ENCODE measurements at places on chromosomes 3 and 15. TPM values are rescaled to one million over a fixed set of nuclear protein-coding genes. Genes with fewer than 3 reads are reported as not detected.

The CASR gene
- polyA plus RNA-seq: not detected

The HAPLN3 gene
- polyA plus RNA-seq: not detected

The FMN1 gene
- polyA plus RNA-seq: 0.83 TPM

The C3orf20 gene
- 0.01 TPM for polyA plus RNA-seq

The GOLGA8R gene
- polyA plus RNA-seq: not detected

The BCL2A1 gene
- 2.4 TPM for polyA plus RNA-seq

The EPHB1 gene
- 0.65 TPM for polyA plus RNA-seq

- H3K27ac ChIP-seq: no peak overlapping the region
- H3K4me1 ChIP-seq: peaks cover 3% of the 10 kb centered on the region
- no peaks in the 10 kb centered on the region for H3K27me3 ChIP-seq
- DNase-seq: no peak
- no peak overlapping the region for H3K4me3 ChIP-seq
- H3K36me3 ChIP-seq: no peaks in the 10 kb centered on the region
These were observed 165.2 kb upstream of the ROPN1 start for GRCh38 chr3:124156866-124157712.

GRCh38 chr3:59267021-59267420 is 217.2 kb upstream of the CFAP20DC start:
- no peaks in the 10 kb centered on the region for H3K27me3 ChIP-seq
- no peak overlapping the region for H3K4me3 ChIP-seq
- no peaks in the 10 kb centered on the region for H3K36me3 ChIP-seq
- DNase-seq: no peak

DNA sequence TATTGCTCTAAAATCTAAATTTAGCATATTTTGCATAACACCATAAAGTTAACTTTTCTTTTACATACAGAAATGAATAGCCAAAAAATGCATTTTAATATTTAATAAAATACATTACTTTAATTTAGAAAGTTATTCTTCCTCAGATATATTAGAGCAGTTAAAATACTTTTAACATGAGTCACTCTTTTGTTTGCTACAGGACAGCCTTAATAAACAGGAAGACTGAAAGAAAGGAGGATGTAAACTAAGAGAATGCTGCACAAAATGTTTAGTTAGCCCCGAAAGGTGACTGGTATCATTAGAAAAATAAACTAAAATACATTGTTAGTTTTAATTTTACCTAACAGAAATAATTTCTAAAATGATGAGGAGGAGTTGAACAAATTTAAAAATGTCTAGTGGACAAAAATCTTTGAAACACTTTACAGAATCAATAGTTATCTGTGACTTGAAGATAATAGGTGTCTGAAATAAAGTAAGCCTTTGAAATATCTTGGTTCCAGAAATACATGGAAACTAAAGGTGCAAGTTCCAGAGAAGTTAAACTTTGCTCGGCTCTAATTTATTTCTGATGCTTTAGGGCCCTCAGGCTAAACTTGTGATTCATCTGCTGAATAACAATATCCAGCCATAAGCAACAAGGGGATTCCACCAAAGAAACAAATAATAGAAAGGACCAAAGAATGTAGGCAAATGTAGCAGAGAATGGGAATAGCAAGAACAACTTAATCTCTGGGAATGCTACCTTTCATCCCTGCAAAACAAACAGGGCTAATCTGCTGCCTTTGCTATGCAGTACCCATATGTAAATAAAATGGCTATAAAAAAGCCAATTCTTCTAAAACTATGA is 138.3 kb upstream of the UBP1 start:
- no peaks in the 10 kb centered on the region for H3K27me3 ChIP-seq
- no peaks in the 10 kb centered on the region for H3K36me3 ChIP-seq
- peak; percentile 38 for DNase-seq

GRCh38 chr3:84960581-84960980 is 1.8 kb downstream of the CADM2 start:
- H3K4me1 ChIP-seq: no peaks in the 10 kb centered on the region
- no peaks in the 10 kb centered on the region for H3K36me3 ChIP-seq
- DNase-seq: no peak
- H3K4me3 ChIP-seq: peak overlapping the region; percentile 7
- H3K27ac ChIP-seq: no peak overlapping the region
- no peaks in the 10 kb centered on the region for H3K27me3 ChIP-seq

DNA sequence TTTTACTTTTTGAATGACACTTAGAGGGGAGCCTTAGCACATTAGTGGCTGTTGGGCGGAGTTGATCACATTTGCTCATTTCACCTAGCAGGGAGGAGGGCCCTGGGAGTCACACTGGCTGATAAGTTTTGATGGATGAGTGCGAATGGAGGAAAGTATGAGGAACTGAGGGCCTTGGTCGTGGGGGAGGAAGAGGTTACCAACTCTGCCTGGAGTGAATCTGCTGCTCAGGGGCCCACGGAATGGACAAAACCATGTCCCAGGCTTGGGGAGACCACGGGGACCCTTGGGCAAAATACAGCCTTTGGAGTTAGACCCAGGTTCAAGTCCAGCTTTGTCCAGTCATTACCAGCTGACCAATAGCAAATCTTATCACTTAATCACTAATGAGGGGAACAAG is 5.1 kb upstream of the FLNB start:
- peaks cover 25% of the 10 kb centered on the region for H3K4me1 ChIP-seq
- H3K4me3 ChIP-seq: no peak overlapping the region
- H3K27me3 ChIP-seq: no peaks in the 10 kb centered on the region
- no peaks in the 10 kb centered on the region for H3K36me3 ChIP-seq

DNA sequence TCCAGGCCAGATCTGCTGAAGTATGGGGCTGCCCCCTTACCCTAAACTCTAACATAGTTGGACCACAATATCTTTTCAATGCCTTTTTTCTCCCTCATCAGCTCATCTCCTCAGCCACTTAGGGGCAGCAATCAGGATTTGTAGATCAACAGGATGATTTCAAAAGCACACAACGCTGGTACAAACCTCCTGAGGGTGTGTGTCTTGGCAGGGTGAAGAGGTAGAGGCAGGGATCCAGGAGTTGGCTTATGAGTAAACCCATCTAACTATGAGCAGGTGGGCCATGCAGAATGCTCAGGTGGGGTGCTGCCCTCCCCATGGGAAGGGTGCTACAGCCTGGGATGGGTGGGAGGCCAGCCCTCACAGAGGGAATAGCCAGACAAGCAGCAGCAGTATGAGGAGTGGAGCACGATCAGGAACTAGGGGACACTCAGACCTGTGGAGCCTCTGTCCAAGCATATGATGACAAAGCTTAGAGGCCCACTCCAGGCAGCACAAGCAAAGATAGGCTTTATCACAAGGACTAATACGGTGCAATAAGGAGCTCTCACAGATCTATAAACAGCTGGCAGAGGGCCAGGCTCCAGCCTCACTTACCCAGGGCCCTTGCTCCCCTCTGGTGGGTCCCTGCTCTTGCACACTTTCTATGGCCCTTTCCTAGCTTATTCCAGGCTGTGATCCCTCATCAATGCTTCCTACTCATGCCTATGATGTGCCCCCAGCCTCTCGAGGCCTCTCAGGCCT is 32.2 kb downstream of the IL20RB start:
- H3K27ac ChIP-seq: no peak overlapping the region
- H3K36me3 ChIP-seq: no peaks in the 10 kb centered on the region
- H3K4me3 ChIP-seq: no peak overlapping the region
- H3K27me3 ChIP-seq: no peaks in the 10 kb centered on the region

DNA sequence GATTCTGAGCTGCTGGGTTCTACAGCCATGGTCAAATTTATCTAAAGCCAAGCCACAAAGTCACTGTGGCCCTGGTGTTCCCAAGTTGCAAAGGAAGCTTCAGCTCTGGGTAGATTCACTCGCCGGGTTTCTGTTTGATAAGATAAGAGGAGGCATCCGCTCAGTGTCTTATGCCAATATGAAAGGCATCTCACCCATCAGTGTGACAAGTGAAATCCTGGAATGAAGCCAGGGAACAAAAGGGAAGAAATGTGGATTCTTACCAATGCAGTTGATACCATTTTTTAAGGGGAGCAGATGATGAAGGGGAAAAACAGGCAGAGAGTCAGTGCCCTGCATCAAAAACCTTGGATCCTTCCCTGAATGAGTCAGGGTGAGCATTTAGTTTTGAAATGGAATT is 2.8 kb upstream of the CPNE4 start:
- no peaks in the 10 kb centered on the region for H3K36me3 ChIP-seq
- H3K27ac ChIP-seq: no peak overlapping the region
- H3K4me3 ChIP-seq: no peak overlapping the region
- DNase-seq: no peak
- H3K27me3 ChIP-seq: no peaks in the 10 kb centered on the region

DNA sequence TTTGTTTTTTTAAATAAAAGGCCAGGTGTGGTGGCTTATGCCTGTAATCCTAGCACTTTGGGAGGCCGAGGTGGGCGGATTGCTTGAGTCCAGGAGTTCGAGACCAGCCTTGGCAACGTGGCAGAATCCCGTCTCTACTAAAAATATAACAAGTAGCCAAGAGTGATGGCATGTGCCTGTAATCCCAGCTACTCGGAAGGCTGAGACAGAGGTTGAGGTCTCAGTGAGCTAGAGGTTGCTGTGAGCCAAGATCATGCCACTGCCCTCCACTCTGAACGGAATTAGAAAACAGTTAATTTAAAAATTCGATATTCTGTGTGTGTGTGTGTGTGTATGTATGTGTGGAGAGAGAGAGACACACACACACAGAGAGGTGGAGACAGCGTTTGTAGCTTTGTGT is 58.8 kb downstream of the TCF12 start:
- no peaks in the 10 kb centered on the region for H3K4me1 ChIP-seq
- DNase-seq: no peak
- no peak overlapping the region for H3K4me3 ChIP-seq
- no peaks in the 10 kb centered on the region for H3K36me3 ChIP-seq
- H3K27me3 ChIP-seq: no peaks in the 10 kb centered on the region

DNA sequence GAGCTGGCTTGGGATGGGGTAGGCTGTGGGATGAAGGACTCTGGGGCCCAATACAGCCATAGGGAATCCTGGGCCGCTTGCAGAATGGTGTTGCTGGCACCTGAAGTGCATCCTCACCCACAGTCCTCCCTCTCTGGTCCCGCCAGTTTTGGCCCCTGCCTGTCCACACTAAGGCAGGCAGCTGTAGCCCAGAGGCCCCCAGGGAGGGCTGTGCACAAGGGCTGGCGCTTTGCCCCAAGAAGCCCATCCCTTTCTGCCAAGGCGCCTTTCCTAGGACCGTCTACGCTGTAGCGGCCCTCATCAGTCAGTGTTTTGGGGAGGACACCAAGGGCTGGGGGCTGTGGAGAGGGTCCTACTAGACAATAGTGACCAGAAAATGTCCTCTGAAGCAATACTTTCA is 116.2 kb upstream of the ABHD17C start:
- H3K27me3 ChIP-seq: no peaks in the 10 kb centered on the region
- no peak overlapping the region for H3K27ac ChIP-seq
- no peak overlapping the region for H3K4me3 ChIP-seq
- H3K36me3 ChIP-seq: no peaks in the 10 kb centered on the region

DNA sequence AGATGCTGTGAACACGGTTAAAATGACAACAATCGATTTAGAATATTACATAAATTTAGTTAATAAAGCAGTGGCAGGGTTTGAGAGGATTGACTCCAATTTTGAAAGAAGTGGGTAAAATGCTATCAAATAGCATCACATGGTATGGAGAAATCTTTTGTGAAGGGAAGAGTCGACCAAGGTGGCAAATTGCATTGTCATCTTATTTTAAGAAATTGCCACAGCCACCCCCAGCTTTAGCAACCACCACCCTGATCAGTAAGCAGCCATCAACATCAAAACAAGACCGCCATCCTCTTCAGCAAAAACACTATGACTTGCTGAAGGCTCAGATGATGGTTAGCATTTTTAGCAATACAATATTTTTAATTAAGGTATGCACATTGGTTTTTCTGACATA is 5.7 kb upstream of the CCR5 start:
- no peaks in the 10 kb centered on the region for H3K27me3 ChIP-seq
- H3K36me3 ChIP-seq: no peaks in the 10 kb centered on the region
- DNase-seq: no peak
- peaks cover 10% of the 10 kb centered on the region for H3K4me1 ChIP-seq
- no peak overlapping the region for H3K27ac ChIP-seq

DNA sequence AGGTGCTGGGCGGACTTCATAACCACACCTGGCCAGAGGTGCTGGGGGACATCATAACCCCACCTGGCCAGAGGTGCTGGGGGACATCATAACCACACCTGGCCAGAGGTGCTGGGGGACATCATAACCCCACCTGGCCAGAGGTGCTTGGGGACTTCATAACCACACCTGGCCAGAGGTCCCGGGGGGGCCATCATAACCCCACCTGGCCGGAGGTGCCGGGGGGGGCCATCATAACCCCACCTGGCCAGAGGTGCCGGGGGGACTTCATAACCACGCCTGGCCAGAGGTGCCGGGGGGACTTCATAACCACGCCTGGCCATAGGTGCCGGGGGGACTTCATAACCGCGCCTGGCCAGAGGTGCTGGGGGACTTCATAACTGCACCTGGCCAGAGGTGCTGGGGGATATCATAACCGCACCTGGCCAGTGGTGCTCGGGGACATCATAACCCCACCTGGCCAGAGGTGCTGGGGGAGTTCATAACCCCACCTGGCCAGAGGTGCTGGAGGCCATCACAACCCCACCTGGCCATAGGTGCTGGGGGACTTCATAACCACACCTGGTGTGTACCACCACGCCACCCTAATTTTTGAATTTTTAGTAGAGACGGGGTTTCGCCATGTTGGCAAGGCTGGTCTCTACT is 10.7 kb upstream of the TUBGCP5 start:
- H3K27ac ChIP-seq: no peak overlapping the region
- H3K27me3 ChIP-seq: no peaks in the 10 kb centered on the region
- H3K4me1 ChIP-seq: no peaks in the 10 kb centered on the region
- no peak for DNase-seq

Measured in small intestine (tissue), 16 donors.